ENCODE measurements at places on chromosomes 7 and 10. TPM values are rescaled to one million over a fixed set of nuclear protein-coding genes. Genes with fewer than 3 reads are reported as not detected.
A peak's percentile ranks its signal among the peaks of the same experiment; 100 is the strongest.

The HOXA13 gene
- total RNA-seq: not detected

DNA sequence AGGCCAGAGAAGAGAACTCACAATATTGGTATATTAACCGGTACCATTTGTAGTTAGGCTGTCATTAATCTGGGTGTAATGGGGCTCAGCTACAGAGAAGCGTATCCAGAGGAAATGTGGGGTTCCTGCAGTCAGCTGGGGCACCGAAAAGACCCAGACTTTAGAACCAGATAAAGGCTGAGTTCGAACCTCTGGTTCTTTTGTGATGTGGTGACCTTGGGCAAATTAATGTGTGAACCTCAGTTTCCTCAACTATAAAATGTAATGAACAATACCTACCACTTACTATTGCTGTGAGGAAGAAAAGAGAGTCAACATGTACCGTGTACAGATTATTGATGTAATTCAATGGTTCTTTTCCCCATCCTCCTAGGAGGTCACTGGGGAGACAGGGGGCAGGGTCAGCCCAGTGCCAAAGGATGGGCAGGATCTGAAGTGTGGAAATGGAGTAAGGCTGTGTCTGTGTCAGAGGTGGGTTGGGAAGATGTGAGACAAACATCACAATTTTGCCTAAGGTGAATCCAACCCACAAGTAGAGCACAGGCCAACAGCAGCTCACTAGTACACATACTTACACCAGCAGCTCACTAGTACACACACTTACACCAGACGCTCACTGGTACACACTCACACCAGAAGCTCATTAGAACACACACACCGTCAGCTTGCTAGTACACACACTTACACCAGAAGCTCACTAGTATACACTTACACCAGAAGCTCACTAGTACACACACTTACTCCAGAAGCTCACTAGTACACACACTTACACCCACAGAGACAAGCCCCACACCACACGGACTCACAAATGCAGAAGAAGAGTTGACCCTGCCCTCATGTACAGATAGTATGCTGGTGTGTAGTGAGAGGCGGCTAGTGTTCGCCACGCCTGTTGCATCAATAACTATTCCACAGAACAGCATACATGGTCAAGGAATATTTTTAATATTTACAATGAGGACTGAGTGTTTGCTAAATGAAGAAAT lies 28.0 kb downstream of the PRSS2 start:
- DNase-seq: peak; percentile 58

DNA sequence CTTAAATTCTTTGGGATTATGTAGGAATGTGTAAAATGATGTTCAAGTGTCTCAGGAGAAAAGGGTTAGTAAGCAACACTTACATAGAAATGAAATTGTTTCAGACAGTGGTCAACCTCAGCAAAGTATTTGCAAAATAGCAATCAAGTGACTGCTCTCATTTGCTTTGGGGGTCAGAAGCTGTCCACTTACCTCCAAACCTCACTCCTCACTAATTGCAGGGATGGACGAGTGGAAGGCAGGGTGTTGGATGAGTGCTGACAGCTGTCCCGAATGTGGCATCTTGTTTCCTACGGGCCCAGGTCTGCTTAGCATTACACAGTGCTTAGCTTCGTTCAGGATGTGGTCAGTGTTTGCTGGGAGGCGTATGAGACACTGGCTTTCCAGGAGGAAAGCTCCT lies 437.0 kb downstream of the SUGCT start:
- no peak for DNase-seq

The RBP4 gene
- not detected for total RNA-seq

- DNase-seq: no peak
Measured at GRCh38 chr7:32037650-32038198, 32.5 kb downstream of the PDE1C start.

The NODAL gene
- total RNA-seq: not detected

The TRPV5 gene
- not detected for total RNA-seq

DNA sequence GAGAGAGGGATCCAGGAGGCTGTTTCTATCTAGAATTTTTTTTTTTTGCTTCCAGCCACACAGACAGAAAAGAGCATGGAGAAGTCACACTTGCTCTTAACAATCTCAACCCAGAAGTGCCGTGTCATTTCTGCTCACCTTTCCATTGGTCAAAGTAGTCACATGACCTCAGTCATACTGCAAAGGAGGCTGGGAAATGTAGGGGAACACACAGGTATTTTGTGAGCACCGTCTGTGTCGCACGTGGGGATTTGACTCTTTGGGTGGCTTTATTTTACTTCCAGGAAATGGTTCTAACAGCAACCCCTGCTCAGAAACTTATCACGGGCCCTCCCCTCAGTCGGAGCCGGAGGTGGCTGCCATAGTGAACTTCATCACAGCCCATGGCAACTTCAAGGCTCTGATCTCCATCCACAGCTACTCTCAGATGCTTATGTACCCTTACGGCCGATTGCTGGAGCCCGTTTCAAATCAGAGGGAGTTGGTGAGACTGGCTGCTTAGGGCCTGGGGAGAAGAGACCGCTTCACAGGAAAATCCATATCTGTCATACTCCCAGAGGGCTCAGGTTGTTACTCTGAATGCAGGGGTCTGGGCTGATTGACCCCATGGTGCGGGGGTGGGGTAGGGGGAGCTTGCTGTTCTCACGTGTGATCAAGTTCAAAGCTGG lies 13.1 kb upstream of the CPA1 start:
- DNase-seq: peak; percentile 50

- no peak for DNase-seq
Measured at GRCh38 chr7:140358412-140359051, 39.8 kb downstream of the SLC37A3 start.

The SLC16A12 gene
- total RNA-seq: not detected

The SCART1 gene
- 1.6 TPM for total RNA-seq

DNA sequence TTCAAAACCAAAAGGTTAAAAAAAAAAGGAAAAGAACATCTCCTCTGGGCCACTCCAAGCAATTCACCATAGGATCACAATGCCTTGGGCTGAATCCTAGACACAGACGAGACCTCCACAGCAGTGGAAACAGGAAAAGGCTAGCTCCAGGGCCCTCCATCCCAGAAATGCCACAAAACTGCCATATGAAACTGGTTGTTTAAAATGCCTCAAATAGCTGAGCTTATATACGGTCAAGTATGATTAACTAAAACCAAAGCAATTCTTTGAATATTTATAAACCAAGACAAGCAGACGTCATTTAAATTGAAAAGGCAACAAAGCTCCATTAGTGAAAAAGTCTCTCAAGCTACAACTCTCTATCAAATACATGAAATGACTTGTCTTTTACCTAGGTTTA lies 63.1 kb downstream of the DOCK4 start:
- DNase-seq: no peak

GRCh38 chr7:696812-697551 lies 29.5 kb upstream of the DNAAF5 start:
- no peak for DNase-seq

DNA sequence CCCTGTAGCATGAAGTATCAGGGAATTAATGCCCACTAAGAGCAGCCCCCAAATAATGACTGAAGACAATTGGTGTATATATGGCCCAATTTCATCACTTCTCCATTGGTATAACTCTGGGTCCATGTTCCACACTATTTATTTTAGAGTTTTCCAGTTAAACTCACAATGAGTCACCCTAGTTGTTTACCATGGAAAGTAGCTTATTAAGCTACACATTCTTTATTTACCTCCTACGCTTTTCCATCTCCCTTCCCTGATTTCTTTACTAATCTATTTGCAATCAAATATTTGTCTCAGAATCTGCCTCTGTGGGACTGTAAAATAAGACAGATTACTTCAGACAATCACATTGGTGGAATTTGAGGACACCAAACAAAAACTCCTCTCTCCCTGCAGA lies 655.6 kb downstream of the SORCS1 start:
- no peak for DNase-seq

DNA sequence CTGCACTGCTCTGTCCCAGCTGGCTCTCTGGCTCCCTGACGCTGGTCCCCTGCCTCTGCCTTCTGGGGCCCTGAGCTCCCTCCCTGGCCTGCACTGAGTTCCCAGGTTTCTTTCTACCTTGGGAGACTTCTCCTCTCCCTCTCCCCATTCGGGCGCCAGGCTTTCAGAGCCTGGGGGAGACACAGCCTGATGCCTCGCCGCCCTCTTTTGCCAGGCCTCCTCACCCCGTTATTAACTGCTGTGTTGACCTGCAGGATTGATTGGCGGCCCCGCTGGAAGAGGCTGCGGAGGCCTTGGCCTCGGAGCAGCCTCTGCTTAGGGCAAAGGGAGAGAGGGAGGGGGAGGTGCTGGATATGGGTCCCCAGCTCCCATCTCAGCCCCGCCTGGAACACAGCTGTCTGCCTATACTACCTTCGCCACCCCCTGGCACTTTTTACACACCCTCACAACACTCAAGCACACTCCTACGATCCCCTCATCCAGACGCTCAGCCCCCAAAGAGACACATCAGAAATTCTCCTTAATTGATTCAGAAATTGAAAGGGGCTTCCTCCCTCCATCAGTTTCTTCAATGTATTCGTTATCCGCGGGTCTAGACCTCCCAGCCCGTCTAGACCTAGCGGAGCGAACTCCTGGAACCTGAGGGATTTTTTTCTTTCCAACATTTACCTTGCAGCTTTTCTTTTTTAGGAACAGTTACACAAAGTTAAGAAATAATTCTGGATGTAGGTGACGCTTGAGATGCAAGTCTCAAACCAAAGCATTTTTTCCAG lies 7.1 kb upstream of the PAX2 start:
- DNase-seq: no peak

DNA sequence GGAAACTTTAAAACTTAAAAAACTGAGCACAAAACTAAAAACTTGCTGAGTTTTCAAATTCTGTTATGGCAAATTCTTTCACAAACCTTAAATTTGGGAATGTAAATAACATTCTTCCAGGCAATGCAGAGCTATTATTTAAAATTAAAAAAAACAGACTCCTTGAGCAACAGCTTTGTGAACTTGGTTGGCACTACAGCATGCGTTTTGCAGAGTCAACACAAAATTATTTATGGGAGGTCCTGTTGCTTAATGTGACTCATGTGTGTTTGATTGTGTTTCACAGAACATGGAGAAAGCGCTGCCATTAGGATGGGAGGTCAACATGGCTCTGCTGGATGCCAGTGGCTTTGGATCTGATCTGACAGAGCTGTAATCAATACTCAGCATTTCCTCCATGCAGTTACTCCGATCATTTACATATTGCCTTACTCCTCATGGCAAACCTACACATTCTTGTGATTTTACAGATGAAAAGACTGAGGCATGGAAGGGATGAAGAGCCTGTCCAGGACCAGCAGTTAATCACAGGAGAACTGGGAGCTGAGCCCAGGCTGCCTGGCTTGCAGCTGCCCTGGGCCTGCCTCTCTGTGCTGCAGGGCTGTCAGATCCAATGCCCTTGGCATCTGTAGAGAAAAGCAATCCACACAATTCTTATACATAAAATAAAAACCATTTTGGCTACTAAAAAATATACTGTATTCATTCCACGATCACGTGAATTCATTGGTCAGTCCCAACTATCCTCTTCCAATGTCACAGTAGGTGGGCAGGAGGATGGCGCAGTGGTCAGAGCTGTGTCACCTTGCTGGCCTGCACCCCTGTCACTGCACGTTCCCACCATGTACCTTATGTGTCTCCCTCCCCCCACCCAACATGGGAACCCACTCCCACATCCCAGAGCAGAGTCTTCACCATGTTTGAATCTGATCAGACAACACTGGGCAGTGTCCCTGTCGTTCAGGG lies 200.9 kb downstream of the CXCL12 start:
- DNase-seq: no peak

The TAS2R5 gene
- 0.99 TPM for total RNA-seq

GRCh38 chr10:32377458-32378259 lies 30.7 kb upstream of the EPC1 start:
- DNase-seq: peak; percentile 52

DNA sequence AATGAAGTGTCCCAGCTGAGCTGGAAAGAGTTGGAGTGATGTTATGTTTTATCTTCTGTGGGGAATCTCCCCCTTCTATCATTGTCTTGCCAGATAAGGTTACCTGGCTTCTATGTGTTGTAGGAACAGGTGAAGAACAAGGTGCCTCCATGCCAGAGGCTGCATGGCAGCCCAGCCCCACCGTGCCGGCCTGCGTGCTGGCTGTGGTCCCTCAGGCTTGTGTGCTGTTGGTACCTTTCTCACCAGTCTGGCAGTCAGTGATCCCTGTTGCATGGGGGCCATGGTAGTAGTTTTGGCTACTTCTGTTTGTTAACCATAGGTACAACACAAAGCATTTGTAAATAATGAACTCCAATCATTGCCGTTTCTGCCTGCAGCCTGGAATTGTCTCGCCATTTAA lies 37.9 kb downstream of the CCM2 start:
- DNase-seq: no peak

GRCh38 chr7:117069379-117069778 lies 116.1 kb downstream of the ST7 start:
- no peak for DNase-seq

DNA sequence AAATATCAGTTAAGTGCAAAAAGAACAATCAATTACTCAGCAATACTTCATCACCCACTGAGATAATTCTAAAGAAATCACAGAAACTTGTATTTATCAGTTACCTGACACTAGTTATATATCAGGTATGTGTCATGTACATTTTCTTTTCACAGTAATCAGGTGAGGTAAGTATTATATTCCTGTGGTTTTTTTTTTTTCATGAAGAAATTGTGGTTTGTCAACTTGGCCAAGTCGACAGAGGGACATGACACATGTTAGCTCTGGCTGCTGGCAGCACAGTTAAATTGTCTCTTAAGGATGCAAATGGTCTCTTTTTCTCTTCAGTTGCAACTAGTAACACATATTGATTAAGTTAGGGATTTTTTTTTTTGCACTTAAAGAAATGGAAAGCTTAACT lies 13.7 kb upstream of the GPR141 start:
- no peak for DNase-seq

- DNase-seq: no peak
Measured at GRCh38 chr10:13567030-13567429, 19.7 kb upstream of the PRPF18 start.

DNA sequence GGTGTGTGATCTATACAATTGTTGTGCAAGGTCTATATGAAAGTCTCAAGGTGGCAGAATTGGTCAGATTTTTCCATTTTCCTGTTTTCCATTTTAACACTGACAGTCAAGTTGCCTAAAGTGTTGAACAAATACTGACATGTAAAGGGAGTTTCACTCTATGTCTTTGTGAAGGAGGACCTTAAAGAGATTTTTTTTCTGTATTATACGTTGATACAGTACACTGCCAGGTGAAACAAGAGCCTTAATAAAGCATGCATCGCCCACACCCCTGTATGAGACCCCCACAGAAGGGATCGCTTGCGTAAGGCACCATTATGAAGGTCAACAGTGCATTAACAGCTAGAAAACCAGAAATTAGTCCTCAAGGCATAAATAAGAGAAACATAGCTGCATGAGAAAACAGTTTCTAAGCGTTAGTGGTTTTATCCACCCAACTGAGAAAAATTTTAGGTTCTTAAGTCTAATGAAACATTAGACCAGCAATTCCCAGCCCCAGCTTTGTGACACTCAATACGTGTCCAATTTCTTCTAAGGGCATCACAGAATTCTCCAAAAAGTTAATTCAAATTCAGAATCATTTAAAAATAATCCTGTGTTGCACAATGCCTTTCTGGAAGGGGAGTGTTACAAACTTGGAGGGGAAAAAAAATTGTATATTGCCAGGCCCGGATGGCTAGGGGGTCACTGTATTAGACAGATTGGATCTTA lies 6.9 kb downstream of the KLF6 start:
- DNase-seq: no peak

The HOXA7 gene
- not detected for total RNA-seq

The GPR15LG gene
- total RNA-seq: not detected
